Foreskin melanocyte (primary cell): ENCODE measurements at places on chromosomes 6 and 20.

GRCh38 chr6:165268987-165269386 is 40.4 kb downstream of the C6orf118 start:
- DNase-seq = no peak

GRCh38 chr20:63457737-63458136 is 14.7 kb downstream of the KCNQ2 start:
- DNase-seq = peak; percentile 13

DNA sequence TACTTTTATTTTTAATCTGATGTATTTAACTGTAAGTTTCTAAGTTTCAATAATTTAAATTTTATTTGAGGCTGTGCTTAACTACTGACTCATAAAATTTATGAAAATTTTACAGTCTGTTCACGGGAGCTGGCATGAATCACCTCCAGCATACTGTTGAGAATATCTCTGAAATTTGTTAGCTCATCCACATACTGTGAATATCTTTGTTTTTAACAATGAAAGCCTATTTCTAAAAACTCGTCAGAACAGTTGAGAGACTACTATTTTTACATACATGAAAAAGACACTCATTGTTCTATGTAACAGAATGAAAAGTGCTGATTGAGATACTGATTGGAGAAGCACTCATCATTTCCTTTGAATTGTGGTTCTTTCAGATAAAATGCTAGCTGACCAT is 749.3 kb downstream of the TENT5A start:
- peak; percentile 85 for DNase-seq

GRCh38 chr6:128179876-128180438 is 279.1 kb upstream of the THEMIS start:
- peak; percentile 7 for DNase-seq

DNA sequence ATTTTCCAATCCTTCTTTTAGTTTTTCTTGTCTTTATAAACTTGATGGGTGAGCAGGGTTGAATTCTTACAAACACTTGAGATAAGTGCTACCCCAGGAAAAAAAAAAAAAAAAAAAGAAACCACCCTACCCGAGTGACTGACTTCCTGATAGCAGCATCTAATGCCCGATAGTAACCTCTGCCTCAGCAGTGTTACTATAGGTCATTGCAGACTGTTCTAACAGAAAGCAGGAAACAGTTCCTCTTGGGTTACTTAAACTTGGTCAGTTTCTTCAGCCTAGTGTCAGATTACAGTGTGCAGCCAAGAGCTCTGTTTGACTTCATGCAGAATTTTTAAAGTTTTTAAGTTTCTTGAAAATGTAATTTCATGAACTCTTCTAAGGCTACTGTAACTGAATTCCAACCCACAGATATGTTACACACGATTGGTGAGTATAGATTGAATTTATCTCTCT is 2.1 kb downstream of the MYLIP start:
- DNase-seq = peak; percentile 77
